Calu3 (cell line): ENCODE measurements at places on chromosomes 1 and 21. TPM values are rescaled to one million over a fixed set of nuclear protein-coding genes. Genes with fewer than 3 reads are reported as not detected.

Gene ACKR1
- not detected in 2 replicates for total RNA-seq

Gene IGSF21
- total RNA-seq, result not detected in 2 replicates

Gene CFAP126
- not detected in 2 replicates for total RNA-seq

Gene GPR3
- 1.3 and 1.9 TPM in 2 replicates for total RNA-seq

Gene CLEC20A
- not detected in 2 replicates for total RNA-seq

Gene VWA5B1
- total RNA-seq, result not detected in 2 replicates

Gene RXRG
- total RNA-seq, result not detected in 2 replicates

DNA sequence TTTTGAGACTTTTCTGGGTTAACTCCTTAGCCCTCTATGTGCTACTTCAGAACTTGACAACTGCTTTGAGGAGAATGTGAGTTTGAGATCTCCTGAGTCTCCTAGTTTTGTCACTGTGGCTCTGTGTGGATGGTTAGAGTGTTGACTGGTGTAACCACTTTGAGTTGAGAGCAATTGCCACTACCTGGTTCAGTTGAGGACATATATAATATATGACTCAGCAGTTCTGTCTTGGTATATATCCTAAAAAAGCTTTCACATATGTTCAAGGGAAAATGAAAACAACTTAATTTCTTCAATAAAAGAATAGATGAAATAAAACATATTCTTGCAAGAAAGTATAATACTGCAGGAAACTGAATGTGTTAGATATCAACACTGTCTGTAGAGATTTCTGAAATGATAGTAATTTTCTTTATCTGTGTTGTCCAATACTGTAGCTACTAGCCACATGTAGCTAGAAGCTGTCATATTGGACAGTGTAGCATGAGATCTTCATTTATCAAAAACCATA, 96.7 kb upstream of the QSOX1 start:
- DNase-seq, result no peak
- H3K27ac ChIP-seq, result no peak overlapping the region
- H3K36me3 ChIP-seq, result peaks cover 4% of the 10 kb centered on the region
- no peaks in the 10 kb centered on the region for H3K4me1 ChIP-seq

DNA sequence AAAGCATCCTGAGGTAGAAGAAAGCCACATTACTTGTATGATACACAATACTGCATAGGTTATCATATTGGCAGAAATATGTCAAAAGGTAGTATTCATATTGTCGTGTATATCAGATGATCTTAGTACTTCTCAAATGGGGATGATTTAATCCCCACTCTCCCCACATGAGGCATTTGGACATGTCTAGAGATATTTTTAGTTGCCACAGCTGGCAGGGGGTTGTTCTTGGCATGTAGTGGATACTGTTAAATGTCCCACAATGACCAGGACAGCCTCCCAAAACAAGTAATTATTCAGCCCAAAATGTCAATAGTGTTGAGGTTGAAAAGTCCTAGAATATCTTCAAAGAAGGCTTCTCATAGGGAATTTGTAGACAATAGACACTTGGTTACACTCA, 162.8 kb downstream of the NEGR1 start:
- no peak for DNase-seq
- H3K36me3 ChIP-seq, result no peaks in the 10 kb centered on the region
- no peak overlapping the region for H3K27ac ChIP-seq

- H3K4me3 ChIP-seq, result no peak overlapping the region
- H3K27me3 ChIP-seq, result no peaks in the 10 kb centered on the region
- DNase-seq, result no peak
- no peaks in the 10 kb centered on the region for H3K36me3 ChIP-seq
These were observed 83.5 kb downstream of the RABGAP1L start for GRCh38 chr1:174242856-174243255.

DNA sequence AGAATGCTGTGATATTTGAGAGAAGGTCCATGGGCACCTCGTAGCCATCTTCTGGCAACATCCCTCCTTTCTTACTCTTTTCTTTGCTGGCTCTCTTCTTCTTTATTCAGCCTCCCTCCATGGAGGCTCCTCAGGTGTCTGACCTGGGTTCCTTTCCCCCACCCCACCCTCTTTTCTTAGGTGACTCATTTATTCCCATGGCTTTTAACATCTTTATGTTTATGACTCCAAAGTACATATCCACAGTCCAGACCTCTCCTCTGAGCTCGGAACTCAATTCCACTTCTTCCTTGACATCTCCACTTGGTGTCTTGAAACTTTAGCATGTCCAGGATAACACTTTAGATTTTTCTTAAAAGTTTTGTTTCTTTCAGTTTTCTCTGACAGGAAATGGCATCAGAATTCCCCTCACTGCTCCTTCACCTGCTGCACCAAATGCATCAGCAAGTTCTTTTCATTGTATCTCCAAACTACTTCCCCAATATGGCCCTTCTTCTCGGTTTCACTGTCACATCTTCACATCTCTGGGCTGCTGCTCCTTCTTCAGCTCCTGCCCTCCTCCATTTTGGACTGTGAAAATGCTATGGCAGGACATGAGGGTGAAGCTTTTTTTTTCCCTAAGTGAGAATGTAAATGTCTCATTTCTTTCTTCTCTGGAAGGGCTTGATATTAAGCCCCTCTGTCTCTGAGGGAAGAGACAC, 95.9 kb downstream of the GIPC2 start:
- no peak overlapping the region for H3K27ac ChIP-seq
- H3K4me3 ChIP-seq, result no peak overlapping the region
- H3K4me1 ChIP-seq, result peaks cover 20% of the 10 kb centered on the region
- no peak for DNase-seq
- H3K36me3 ChIP-seq, result no peaks in the 10 kb centered on the region

DNA sequence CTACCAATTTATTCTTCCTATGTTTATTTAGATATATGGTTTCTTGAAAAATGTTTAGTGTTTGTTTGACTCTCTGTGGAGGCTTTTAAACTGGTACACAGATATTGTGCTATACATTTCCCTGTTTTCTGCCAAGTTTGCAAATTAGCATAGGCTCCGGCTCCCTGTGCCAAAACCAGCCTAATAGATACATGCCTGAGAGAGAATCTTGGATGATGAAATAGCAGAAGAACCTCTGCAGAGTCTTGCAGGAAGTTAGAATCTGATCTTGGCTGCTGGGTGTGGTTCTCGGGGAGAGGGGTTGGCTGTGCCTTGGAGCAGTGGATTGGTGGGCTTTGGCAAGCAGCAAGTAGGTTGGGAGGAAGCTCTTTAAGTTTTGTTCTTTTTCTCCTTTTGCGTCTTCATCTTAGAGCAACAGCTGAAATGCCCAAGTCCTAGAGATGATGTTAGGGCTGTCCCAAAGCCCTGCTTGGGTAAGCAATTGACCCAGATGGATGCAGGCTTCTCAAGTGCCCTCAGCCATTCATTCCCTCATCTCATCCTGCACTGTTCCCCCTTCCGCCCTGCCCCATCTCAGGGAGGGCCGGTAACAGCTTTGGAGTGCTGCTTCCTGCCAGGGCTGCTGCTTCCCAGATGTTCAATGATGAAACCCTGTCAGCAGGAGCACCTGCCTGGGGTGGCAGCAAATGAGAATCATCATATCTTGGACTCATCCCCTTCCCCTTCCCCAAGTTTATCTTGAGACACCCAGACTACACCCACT, 9.3 kb downstream of the PLA2G2A start:
- H3K27me3 ChIP-seq, result peaks cover 20% of the 10 kb centered on the region
- H3K4me3 ChIP-seq, result no peak overlapping the region
- H3K4me1 ChIP-seq, result peaks cover 10% of the 10 kb centered on the region
- no peaks in the 10 kb centered on the region for H3K36me3 ChIP-seq
- no peak overlapping the region for H3K27ac ChIP-seq

DNA sequence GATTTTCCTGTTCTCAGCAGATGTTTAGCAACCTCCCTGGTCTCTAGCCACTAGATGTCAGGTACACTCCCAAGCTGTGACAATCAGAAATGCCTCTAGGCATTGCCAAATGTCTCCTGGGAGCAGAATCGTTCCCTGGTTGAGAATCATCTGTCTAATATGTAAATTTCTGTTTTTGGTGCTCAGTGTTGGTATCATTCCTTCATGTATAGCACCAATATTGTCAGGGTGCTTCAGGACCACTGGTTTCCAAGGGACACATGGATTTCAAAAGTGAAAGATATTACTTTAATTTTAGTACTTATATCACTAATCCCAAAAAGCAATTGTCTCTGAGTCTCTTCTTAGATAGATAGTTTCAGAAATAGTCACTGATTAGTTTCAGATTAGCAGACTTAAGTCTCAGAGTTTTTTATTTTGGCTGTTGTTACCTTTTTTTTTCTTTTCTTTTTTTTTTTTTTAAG, 160.1 kb downstream of the PTPRC start:
- no peak for DNase-seq
- no peaks in the 10 kb centered on the region for H3K36me3 ChIP-seq
- H3K27me3 ChIP-seq, result no peaks in the 10 kb centered on the region
- no peaks in the 10 kb centered on the region for H3K4me1 ChIP-seq
- no peak overlapping the region for H3K27ac ChIP-seq

DNA sequence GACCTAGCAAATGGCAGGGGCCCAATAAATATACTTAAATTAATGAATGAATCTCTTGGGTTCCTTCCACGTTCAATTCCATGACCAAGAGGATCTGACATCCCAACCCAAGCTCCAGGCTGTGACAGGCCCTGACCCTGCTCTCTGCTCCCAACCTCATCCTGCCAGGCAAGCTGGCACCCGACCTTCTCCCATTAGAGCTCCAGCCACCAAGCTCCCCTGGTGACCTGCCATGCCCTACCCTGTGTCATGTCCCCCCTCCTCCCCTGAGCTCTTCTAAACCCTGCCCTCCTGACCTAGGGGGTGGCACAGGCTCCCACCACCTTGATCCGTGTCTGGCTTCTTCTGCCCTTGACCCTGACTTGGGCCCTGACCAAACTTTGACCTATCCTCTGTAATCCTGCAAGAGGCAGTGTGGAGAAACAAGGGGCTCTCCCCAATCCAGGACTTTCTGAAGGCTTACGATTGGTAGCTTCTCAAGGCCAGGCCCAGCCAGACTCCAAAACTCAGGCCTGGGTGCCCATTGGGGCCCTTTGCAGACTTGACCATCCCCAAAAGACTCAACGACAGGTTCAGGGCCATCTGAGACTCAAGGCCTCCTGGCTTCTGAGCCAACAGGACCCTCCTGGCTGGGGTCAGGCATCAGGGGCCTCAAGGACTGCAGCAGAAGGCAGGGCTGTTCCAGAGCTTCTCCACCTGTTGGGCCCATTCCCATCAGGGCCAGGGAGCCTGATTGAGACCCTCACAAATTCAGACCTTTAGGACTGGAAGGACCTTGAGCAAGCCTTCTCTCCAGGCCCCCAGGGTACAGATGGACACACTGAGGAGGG, 249.0 kb downstream of the PTPRU start:
- H3K27me3 ChIP-seq, result peaks cover 89% of the 10 kb centered on the region
- no peak overlapping the region for H3K4me3 ChIP-seq
- H3K4me1 ChIP-seq, result no peaks in the 10 kb centered on the region
- no peak for DNase-seq
- H3K27ac ChIP-seq, result no peak overlapping the region

GRCh38 chr1:56301791-56302190, 277.6 kb downstream of the PLPP3 start:
- H3K27me3 ChIP-seq, result no peaks in the 10 kb centered on the region
- H3K4me3 ChIP-seq, result no peak overlapping the region
- no peaks in the 10 kb centered on the region for H3K4me1 ChIP-seq
- DNase-seq, result no peak
- H3K27ac ChIP-seq, result no peak overlapping the region
- no peaks in the 10 kb centered on the region for H3K36me3 ChIP-seq

GRCh38 chr1:79052829-79053449, 46.4 kb upstream of the ADGRL4 start:
- H3K4me3 ChIP-seq, result peak overlapping the region; percentile 74
- H3K27ac ChIP-seq, result peak overlapping the region; percentile 89
- H3K4me1 ChIP-seq, result no peaks in the 10 kb centered on the region
- H3K36me3 ChIP-seq, result peaks cover 8% of the 10 kb centered on the region
- no peak for DNase-seq
- H3K27me3 ChIP-seq, result no peaks in the 10 kb centered on the region

GRCh38 chr1:165851034-165851658, 23.7 kb downstream of the UCK2 start:
- peaks cover 75% of the 10 kb centered on the region for H3K4me1 ChIP-seq
- H3K36me3 ChIP-seq, result peaks cover 4% of the 10 kb centered on the region
- H3K4me3 ChIP-seq, result no peak overlapping the region

GRCh38 chr1:78304761-78305160, 186.0 kb upstream of the PTGFR start:
- no peak overlapping the region for H3K27ac ChIP-seq
- no peak overlapping the region for H3K4me3 ChIP-seq
- no peaks in the 10 kb centered on the region for H3K27me3 ChIP-seq
- DNase-seq, result peak; percentile 21
- H3K4me1 ChIP-seq, result peaks cover 9% of the 10 kb centered on the region

DNA sequence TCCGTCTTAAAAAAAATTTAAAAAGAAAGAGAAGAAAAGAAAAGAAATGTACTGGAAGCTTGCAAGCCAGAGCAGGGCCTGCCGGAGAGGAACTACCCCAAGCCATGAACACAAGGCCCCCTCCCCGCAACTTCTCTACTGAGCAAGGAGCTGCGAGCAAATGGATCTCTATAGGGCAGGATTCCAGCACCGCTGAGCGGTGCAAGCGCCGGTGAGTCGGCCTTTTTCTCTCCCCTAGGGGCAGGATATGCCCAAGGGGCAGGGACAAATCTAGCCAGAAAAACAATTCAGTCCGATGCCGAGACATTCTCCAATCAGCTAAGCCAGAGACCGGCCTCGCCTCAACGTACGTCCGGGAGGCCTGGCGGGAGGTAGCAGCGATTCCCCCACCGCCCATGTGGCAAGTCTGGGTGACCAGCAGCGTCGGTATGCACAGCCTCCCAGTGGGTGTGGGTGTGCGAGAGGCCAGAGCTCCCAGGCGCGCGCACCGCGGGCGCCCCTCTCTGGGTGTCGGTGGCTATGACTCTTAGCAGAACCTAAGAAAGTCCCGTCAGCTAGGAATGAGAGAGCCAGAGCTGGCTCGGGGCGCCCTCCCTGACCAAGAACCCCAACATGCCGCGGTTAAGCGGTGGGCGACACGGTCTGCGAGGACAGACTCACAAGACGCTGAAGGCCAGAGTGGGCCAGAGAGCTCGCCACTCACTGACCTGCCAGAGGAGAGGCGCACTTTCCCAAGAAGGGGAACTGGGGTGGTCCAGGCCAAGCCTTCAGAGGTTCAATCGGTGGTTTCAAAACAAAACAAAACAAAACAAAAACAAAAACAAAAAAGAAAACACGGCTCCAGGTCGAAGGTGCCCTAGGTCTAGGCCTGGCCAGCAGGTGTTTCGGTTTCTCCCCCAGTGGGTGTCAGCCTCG, 1.9 kb downstream of the CSMD2 start:
- peaks cover 90% of the 10 kb centered on the region for H3K27me3 ChIP-seq
- DNase-seq, result peak; percentile 77
- no peaks in the 10 kb centered on the region for H3K36me3 ChIP-seq
- H3K27ac ChIP-seq, result no peak overlapping the region

DNA sequence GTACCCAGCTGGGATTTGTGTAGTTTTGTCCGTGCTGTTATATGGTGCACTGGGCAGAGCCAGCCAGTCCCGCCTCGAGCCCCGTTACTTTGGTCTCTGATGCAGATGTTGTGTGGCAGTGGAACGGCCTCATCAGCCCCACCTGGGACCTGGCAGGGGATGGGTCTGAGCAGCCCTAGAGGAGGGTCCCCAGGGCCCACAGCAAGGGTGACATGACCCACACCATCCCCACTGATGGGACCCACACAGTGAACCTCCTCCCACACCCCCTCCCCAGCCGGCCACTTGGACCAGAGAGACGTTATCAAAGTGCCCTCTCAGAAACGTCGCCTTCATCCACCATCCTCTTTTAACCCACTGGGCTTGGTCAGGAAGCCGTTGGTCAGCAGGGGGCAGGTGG, 42.0 kb upstream of the PCBP3 start:
- no peak overlapping the region for H3K27ac ChIP-seq
- no peak for DNase-seq
- peaks cover 37% of the 10 kb centered on the region for H3K27me3 ChIP-seq
- no peaks in the 10 kb centered on the region for H3K4me1 ChIP-seq
- no peak overlapping the region for H3K4me3 ChIP-seq
- H3K36me3 ChIP-seq, result no peaks in the 10 kb centered on the region

GRCh38 chr1:193321242-193321840, 134.9 kb upstream of the B3GALT2 start:
- no peaks in the 10 kb centered on the region for H3K36me3 ChIP-seq
- peaks cover 43% of the 10 kb centered on the region for H3K4me1 ChIP-seq
- H3K27me3 ChIP-seq, result no peaks in the 10 kb centered on the region
- H3K27ac ChIP-seq, result peak overlapping the region; percentile 87
- DNase-seq, result no peak
